Memory B cell (primary cell): ENCODE measurements at places on chromosomes 2 and 18.

- peak; percentile 56 for DNase-seq
Measured at GRCh38 chr2:100178085-100178788, 35.8 kb upstream of the AFF3 start.

DNA sequence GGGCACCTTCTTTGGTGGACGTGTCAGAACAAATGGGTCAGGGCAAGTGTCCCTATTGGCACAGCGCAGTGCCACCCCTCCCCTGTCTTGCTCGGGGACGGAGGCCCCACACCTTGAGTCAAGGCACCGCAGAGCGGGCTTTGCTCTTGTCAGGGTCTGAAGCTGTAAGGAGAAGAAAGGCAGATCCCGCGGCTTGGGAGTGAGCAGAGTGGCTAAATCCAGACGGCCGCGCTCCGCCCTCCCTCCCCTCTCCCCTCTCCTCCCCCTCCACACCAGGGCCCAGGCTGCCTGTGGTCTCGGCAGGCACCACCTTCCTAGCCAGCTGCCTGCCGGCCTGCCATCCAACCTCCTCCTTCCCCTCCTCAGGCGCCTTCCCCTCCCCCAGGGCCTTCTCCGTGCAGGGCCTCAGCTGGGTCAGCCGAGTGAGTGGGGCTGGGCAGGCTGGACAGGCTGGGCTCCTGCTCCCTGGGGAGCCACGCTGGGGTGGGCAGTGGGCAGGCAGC is 25.8 kb downstream of the SPEG start:
- no peak for DNase-seq

DNA sequence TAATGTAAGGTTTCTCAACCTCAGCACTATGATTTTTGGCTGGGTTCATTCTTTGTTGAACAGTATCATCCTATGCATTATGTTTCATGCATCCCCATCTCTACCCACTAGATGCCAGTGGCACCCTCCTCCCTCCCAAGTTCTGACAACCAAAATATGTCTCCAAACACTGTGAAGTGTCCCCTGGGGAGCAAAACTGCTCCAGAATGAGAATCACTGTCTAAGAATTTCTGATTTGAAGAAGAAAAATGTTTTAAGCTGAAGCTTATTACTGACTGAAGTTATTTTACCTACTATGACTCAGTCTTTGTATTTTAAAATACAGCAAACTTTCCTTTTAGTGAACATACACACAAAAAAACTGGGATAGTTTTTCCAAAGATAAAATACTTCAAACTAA is 3.4 kb downstream of the THADA start:
- DNase-seq, result no peak

DNA sequence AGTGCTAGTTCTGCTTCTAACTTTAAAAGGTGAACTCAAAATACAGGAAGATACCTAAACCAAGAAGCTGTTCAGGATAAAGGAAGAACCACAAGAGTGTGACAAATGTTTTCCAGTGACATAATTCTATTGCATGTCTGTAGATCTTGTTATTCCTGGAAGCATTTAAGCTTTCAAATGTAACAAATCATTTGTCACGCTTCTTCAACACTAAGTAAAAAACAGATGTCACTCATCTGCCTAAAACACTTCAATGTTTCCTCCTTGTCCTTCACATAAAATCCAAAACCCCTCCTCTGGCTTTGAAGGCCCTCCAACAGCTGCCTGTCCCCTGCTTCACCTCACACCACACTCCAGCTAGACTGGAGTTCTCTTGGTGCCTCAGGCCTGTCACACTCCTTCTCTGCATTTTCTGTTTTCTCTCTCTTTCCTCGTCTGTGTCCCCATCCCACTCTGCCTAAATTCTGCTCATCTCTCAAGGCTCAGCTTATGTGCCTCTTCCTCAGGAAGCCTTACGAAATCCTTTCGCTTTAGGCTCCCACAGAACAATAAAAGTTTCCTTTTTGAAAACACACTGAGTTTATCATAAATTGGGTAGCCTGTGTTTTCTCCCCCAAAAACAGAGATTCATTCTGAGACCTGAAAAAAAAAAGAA is 6.4 kb upstream of the CLEC4F start:
- no peak for DNase-seq

- no peak for DNase-seq
Measured at GRCh38 chr18:61844726-61845125, 48.1 kb downstream of the RNF152 start.

GRCh38 chr18:49441338-49441938 is 19.0 kb downstream of the DYM start:
- no peak for DNase-seq

DNA sequence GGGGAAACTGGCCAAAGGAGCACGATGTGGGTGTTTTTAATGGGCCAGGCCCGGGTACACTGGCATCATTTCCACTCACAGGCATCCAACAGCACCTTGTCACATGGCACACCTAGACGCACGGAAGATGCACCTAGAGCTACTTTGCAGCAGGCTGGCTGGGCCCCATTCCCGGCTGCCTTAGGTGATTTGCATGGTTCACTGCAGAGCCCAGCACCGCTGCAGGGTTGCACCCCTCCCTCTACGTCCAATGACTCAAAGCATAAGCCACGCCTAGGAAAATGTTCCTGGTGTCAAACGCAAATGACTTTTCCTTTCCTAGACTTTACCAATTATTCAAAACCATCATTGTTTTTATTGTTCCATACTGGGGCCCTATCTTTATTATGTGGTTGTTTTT is 222.9 kb downstream of the EIPR1 start:
- no peak for DNase-seq

DNA sequence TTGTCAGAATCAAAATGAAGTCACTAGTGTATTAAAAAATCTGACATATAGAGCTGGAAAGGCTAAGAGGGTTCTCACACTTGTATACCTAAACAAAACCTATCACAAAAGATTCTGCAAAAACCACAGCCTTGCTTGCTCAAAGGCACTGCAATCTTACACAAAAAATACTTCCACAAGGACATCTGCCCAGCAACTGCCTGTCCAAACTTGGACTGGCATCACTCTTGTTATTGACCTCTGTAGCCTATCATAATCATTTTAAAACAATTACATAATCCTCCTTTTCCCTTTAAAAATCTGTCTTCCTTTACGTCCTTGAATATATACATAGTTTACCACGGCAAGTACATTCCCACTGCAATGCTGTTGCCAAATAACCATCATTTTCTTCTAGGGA is 19.9 kb downstream of the CHMP3 start:
- DNase-seq, result no peak

DNA sequence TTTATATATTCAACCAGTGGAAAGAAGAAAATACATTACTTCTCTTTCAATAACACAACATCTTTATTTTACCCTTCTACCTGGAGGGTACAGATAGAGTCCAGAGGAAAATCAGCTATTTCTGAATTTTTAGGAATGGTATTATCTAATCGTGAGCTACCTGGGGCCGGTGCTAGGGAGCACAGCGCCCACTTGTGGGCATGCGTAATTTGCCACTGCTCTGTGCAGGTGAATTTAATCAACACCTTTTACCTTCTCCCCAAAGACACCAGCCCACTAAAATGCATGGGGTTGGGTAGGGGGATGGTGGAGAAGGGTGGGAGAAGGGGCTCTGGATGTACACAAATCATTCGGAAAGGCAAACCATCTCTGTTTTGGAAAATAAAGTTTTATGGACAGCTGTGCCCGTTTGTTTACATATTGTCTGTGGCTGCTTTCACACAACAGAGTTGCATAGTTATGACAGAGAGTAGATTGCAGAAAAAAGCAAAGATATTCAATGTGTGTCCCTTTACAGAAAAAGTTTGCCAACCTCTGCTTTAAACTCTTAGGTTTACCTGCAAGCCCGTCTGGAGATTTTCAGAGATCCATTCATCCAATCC is 51.5 kb upstream of the DCC start:
- DNase-seq, result peak; percentile 16

GRCh38 chr2:96204836-96205624 is 3.6 kb downstream of the STARD7 start:
- no peak for DNase-seq

DNA sequence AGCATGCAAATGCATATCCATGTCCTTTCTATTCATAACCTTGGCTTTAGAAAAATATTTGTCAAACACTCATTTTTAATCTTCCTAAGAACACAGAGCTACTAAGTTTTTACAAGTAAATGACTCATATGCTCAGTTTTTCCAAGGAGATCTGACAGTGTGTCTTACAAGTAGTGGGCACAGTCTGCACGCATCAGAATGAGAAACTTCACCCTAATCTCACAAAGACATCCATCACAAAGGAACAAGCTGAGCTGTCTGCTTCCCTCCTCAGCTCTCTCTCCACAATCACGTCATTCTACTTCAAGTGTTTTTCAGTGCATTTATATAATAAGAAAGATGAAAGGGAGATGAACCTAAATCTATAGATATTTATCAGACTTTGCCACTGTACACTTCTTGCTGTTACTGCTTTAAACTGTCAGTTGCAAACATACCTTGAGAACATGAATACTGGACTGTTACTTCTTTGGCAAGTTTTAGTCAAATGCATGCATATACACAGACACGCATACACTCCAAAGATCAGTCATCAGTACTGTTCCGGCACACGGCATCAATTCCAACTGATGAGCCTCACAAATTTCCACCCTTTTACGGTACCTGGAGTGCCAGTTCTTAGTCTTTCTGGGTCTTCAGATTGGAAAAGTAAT is 75.7 kb downstream of the RBMS1 start:
- no peak for DNase-seq

- no peak for DNase-seq
Measured at GRCh38 chr2:109380502-109381326, 233.1 kb downstream of the SEPTIN10 start.

DNA sequence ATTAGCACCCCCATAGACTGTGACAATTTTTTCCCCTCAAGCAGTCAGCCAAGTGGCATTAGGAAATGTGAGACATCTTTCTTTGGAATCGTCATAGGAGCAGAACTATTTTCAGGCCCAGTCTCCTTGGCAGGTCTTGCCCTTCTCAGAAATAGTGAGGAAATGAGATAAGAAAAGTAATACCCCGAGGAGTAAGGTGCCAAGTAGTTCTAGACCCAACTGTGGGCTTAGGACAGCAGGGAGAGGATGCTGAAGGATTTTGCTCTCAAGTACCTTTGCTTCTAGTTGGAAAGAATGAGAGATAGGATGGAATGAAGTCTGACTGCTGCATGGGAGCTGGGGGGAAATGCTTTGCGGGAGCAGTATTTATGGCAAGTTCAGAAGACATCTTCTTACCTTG is 31.8 kb downstream of the PRKCE start:
- no peak for DNase-seq

DNA sequence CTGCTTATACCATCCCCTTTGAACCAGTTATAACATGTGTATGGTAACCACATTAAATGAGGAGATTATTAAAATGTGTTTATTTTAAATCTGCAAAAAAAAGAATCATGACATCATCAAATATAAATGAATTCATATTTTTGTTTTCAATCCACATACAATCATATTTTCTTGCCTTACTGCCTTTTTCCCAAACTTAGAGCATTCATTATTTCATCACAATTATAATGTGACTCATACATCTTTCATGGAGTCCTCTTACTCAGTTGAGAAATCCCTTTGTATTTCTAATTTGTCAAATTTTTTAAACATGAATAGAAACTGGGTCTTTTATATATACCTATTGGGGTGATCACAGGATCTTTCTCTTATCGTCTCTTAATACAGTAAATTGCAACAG is 909.6 kb downstream of the DSC3 start:
- DNase-seq, result no peak

DNA sequence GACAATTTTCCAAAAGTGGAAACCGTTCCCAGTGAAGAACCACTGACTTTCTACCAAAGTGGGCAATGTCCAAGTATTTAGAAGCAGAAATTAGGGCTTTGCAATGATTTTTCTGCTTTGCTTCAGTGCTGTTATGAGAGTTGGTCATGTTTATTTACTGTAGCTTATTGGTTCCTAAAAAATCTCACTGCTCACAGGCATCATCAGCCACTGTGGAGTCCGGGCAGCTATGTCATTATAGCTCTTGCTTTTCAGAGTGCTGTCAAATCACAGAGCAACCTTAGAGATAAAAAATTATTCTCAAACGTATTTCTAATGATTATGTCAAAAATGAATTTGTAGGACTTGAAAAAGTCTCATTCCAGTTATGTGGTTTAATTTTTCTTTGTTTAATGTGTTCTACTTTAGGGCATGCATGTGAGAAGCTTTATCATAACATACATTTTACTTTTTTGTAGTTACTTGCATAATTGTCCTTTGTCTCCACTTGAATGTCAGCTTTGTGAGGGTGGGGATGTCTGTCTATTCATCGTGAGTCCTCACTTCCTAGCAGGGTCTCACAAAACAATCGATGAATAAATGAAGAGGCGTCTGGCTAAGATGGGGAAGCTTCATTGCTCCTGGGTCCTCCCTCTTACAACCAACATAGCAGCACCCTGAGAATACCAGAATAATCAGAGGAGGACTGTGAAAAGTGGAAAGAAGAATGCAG is 117.6 kb downstream of the TPGS2 start:
- DNase-seq, result no peak

DNA sequence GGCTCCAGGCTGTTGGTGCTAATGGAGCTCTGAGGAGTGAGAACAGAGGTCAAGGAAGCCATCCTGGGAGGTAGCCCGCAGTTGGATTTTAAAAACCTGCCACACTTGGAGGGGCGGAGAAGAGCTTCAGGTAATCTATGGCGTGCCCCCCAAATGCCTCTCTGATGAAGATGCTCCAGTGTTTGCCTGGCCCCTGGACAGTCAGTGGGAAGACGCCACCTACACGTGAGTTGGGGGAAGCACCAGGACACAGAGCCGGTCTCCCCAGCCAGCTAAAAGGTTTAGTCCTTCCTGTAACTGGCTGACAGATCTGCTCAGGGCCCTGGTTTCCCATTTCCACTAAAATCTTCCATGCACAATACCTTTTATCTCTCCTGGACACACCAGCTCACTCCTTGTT is 225.0 kb downstream of the TTC32 start:
- no peak for DNase-seq

- DNase-seq, result no peak
Measured at GRCh38 chr2:152632736-152633135, 84.5 kb downstream of the PRPF40A start.

DNA sequence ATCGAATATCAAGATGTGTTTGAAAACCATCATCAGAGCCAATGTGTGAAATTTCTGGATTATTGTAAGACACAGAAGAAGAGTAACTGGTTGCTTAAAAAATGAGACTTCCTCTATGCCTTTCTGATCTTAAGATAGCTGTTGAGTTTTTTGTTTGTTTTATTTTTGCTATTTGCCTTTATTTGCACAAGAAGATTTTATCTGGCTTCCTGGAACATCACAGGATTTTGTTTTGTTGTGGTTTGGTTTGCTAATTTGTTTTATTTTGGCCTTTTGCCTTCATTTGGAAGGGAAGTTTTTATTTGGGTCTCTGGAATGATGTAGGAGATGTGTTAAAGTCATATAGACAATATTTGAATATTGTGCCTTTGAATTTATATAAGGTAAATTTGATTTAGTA is 3.9 kb upstream of the CYTIP start:
- no peak for DNase-seq

DNA sequence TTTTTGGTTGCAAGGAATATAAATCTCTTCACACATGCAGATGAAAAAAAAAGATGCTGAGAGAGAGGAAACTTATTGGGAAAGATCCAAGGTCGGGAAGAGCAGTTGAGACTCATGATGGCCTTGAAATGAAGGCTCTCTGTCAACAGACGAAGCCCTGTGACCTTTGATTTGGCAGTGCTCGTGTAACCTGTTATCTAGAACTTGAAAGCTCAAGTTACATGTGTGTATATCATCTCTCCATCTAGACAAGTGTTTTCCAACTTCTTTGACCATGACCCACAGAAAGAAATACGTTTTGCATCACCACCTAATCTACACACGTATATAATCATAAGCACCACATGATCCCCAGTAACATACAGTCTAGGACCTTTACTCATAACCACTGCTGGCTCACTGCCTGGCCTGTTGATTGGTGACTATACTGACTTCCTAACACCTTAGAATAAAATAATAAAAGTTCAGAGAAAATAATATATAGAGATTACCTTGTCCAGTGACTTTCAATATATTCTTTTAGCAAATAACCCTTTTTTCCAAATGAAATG is 319.0 kb upstream of the PKDCC start:
- no peak for DNase-seq
